GM12865 (cell line): ENCODE measurements at places on chromosomes 4 and X.

GRCh38 chr4:56255820-56256219 lies 131.5 kb downstream of the AASDH start:
- DNase-seq, result no peak

GRCh38 chr4:38242101-38242500 lies 281.9 kb downstream of the PTTG2 start:
- DNase-seq, result no peak

GRCh38 chr4:55742655-55743202 lies 76.9 kb upstream of the EXOC1L start:
- no peak for DNase-seq

DNA sequence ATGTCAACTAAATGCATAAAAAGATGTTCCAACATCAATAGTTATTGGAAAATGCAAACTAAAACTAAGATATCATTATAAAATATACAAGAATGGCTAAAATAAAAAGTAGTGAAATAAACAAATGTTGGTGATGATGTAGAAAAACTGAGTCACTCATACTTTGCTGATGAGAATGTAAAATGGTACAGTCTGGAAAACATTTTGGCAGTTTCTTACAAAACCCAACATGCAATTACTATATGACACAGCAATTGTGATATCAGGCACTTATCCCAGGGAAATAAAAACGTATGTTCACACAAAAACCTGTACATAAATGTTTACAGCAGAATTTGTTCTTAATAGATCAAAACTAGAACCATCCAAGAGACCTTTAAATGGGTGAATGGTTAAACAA lies 182.6 kb downstream of the RTL9 start:
- DNase-seq, result no peak

DNA sequence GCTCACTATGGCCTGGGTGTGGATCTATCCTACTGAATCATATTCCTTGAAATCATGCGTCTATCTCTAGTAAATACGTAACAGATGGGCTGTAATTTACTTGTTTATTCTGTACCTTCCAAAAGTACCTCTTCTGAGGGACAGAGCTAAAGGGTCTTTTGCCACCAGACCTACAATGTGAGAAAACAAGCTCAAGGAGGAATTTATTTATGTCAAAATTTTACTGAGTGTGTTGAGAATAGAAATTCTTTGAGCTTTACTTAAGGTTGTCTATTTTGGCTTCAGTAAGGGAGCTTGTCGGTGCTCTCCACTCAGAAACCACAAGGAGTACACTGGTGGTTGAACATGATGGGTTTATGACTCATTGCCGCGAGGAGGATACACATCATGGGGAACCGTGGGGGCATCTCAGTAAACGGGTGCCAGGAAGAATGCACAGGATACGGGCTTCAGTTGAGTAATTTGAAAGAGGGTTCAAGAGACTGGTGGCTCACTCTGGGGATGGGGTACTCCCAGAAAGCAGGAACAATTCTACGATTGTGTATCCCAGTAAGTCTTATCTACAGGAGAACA lies 3.0 kb downstream of the ANK2 start:
- peak; percentile 79 for DNase-seq

- no peak for DNase-seq
Measured at GRCh38 chrX:103730796-103731493, 20.2 kb downstream of the TMEM31 start.

- DNase-seq, result no peak
Measured at GRCh38 chr4:165394275-165394674, 15.5 kb downstream of the CPE start.

GRCh38 chrX:56310581-56310980 lies 78.4 kb downstream of the KLF8 start:
- DNase-seq, result no peak

GRCh38 chr4:76197031-76197743 lies 16.4 kb downstream of the SCARB2 start:
- peak; percentile 44 for DNase-seq

GRCh38 chr4:40193578-40193977 lies 3.3 kb upstream of the RHOH start:
- DNase-seq, result no peak

- peak; percentile 85 for DNase-seq
Measured at GRCh38 chr4:113394730-113395530, 345.5 kb downstream of the ANK2 start.

GRCh38 chrX:19902110-19902509 lies 14.7 kb upstream of the SH3KBP1 start:
- DNase-seq, result no peak

DNA sequence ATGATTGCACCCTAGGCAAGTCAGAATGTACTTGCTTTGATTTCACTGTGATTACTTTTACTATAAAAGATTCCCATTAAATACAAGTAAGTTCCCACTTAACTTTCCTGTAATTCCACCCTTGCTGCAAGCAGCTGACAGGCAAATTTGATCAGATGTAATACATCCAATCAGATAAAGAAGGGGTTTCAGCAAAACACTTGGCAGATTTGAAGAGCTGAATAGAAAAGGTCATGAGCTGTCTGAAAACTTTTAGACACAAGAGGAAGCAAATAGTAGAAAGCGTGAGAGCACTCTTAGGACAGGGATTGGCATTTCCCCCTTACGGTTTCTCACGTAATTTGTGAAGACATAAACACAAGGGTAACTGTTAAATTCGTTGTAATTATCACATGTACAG lies 22.8 kb downstream of the HSD17B13 start:
- DNase-seq, result no peak

GRCh38 chr4:128558896-128559679 lies 250.4 kb upstream of the JADE1 start:
- DNase-seq, result no peak

DNA sequence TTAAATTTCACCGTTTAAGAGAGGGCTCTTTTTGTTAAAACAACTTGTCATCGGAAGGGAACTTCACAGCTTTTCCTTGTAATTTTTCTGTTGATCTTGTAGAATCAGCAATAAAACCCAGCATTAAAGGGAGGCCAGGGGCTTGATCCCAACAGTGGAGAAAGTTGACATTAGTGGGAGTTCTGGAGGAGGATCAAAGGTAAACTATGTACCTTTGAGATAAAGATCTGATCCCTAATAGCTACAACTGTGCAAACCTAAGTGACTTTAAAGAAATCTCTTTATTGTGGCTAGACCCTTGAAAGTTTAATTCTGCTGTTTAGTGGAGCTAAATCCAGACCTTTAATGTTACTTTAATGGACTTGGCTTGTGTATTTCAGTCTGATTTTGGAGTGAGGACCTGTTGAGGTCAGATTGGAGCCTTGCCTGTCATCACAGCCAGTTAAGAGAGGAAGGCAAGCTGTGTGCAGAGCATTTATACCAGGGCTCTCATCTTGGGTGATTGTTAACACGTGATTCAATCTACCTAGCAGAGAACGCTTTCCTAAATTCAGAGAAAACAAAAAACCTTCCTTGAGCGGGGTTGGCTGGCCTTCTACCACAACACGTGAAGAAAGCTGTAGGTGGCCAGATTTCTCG lies 1.7 kb downstream of the DOCK11 start:
- peak; percentile 27 for DNase-seq

- no peak for DNase-seq
Measured at GRCh38 chr4:22385611-22386011, 130.3 kb downstream of the ADGRA3 start.

GRCh38 chr4:1336088-1336491 lies 10.9 kb upstream of the UVSSA start:
- DNase-seq, result no peak

DNA sequence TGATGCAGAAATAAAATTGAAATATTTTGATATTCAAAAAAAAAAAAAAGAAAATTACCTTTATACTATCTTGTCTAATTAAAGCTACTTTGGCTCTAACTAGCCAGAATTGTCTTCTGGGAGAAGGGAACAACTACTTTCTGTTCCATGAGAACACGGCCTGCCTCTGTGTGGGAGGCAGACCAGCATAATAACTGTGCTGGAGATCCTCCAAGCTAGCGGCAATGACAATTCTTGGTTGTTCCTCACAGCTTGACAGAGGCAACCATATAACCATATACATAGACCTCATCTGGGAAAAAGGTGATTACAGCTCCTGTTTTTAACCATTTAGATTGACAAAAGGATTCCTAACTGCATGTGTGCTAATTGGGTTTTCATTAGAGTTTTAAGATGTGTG lies 95.7 kb downstream of the RBMX2 start:
- DNase-seq, result no peak

GRCh38 chrX:103817502-103817901 lies 14.6 kb downstream of the RAB9B start:
- DNase-seq, result peak; percentile 51

- no peak for DNase-seq
Measured at GRCh38 chr4:99915449-99915848, 21.2 kb upstream of the LAMTOR3 start.

DNA sequence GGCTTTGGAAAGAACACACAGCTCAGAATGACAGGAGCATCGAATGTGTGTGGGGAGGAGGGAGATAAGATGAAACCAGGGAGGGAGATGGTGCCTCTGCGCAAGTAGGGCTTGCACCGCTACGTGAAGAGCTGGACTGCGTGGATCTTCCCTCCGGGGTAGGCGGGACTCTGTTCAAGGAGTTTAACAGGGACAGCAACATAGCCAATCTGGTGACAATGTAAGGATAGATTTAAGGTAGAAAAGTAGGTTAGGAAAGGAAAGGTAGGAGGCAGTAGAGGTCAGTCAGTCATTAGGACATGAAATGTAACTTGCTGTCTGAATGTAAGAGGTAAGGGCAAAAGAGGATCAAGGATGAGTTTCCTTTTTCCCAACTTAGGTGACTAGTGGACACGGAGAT lies 152.5 kb downstream of the DCTD start:
- DNase-seq, result no peak

DNA sequence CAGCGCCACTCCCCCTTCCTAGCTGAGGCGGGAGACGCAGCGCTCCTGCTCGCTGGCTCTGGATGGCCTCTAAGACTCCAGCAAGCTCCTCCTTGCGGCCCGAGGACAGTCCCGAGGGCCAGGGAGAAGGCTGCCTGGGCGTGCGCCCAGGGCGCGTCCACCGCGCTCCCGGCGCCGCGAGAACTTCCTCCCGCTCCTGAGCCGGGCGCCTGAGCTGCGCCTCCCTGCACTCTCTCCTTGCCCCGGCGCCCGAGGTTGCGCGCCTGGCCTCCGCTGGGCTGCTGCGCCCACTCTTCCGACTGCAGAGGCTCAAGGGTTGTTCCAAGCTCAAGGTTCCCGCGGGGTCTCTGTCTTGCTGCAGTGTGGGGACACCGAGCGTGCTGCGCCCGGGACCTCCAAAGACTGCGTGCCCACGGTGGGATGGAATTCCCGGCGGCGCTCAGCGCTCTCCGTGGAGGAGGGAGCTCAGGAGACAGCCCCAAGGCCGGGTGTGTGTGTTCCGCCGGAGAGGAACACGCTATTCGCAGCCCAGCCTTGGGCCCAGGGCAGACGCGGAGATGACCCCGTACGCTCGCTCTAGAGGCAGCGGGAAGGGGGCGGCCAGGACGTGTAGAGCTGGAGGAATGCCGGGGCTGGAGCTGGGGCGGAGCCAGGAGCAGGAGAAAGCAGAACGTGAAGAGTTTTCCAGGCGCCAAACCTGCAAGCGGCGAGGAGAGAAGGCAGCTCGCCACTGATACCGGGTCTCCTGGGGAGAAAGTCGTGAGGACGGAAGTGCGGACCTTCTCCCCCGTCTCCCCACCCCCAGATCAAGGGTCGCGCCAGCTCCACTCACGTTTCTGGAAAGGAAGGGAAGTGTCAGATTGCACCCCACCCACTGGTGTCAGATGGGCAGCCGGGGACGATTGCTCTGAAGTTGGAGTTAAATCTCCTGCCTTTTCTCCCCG lies at the start of gene ARHGAP6:
TSS of gene ARHGAP6 (minus strand) at position 753 of the 944 bp plus-strand sequence. CDS start 1,092 bp downstream, outside the sequence.
- peak; percentile 29 for DNase-seq

DNA sequence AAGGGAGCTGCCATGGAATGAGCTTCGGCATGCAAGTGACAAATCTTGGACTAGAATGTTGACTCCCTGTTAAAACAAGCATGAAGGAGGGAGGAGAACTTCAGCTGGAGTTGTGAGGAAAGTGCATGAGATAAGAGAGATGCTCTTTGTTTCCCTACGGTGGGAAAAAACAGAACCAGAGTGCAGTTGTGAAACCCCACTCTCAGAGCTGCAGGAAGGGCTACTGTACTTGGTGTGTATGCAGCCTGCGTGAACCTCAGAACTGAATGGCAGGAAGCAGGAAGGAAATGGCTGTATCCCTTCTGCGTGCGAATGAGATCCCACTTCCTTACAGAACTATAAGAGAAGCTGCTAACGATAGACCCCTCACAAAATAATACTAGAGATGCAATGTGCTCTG lies 57.2 kb downstream of the EGF start:
- DNase-seq, result peak; percentile 22
